ENCODE measurements at places on chromosomes 12 and 14.

DNA sequence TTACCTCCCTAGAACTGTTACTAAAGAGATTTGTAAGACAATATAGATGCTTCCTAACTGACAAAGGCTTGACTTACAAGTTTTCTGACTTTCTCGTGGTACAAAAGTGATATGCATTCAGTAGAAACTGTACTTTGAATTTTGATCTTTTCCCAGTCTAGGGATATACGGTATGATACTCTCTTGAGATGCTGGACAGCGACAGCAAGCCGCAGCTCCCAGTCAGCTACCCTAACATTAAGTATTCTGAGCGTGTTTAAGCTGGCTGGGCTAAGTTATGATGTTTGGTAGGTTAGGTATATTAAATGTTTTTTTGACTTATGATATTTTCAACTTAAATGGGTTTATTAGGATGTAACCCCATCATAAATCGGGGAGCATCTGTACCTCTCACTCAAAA, 55.2 kb upstream of the CDKL1 start:
- no peak for DNase-seq

DNA sequence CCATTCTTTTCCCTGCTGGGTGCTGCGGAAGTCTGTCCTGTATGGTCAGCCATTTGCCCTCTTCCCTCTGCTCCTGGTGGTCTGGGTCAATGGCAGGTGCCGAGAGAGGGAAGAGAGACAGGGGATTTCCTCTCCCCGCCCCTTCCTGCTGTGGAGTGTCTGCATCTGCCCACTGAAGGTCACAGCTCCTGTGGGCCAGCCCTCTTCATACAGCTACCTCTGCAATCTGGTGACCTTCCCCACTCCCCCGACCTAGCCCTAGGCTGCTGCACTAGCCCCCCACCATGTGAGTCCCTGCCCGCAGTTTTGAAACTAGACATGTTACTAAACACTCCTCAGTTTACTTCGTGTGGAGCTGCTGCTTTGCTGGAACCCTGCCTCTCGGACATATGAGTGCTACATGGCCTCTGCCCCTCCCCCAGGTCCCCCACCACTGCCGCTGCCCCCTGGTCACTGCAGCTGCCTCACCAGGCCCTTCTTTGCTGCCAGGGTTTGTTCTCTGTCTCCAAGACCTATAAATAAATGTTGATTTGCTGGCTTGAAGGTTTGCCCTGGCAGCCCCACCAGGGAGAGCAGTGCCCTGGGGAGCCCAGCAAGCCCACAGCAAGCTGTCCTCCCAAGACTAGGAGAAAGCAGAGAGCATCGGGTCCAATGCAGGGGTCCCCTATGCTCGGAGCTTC, 102.9 kb downstream of the DPF3 start:
- DNase-seq = no peak

DNA sequence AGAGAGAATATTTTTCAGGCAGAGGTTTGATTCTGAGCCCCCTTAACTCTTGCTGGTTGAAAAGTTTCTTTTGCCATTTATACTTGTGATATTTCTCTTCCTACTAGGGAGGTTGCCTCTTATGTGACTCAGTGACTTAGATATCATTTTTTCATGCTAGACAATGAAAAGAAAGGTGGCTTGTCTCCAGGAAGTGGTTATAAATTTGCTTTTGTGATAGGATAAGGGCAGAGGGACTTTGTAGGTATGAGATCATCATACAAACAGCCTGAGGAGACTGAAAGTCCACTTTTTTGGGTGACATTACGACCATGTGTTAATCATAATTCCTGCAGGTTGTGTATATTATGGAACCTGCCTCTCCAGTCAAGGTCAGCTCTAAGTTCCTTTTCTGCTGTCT, 35.8 kb downstream of the ACSM4 start:
- DNase-seq = no peak

DNA sequence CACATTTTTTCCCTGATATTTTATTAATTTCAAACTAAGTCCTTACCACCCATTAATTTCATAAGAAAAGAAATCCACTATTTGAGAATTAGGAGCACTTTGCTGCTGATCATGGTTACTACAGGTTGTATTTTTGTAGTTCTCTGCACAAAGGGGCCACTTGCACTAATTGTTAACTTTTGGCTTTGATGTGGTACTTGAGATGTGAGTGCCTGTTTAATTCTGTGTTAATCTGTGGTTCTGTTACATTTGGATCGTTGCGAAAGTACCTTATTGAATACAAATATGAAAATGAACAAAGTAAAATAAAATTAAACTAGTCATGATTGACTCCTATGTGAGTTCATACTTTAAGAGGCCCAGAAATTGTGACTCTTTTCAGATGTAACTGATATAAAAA, 374.9 kb upstream of the RGS6 start:
- DNase-seq = no peak

DNA sequence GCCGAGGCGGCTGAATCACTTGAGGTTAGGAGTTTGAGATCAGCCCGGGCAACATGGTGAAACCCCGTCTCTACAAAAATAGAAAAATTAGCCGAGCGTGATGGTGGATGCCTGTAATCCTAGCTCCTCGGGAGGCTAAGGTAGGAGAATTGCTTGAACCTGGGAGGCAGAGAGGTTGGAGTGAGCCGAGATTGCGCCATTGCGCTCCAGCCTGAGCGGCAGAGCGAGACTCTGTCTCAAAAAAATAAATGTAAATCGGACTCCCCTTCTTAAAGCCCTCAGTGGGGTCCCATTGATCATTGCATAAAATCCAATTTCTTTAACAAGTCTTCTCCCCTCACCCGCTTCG, 908 bp downstream of the TDP1 start:
- no peak for DNase-seq

Data from cardiac septum (tissue), 1 donor.